Neural cell (in vitro differentiated cells): ENCODE measurements at places on chromosomes 5 and 9. TPM values are rescaled to one million over a fixed set of nuclear protein-coding genes. Genes with fewer than 3 reads are reported as not detected.

TRIM14 gene
- not detected in 2 replicates for polyA plus RNA-seq

GM2A gene
- 0.40 and 0.98 TPM in 2 replicates for polyA plus RNA-seq

IRX2 gene
- polyA plus RNA-seq: 0.16 and 0.95 TPM in 2 replicates

BTNL8 gene
- polyA plus RNA-seq: not detected in 2 replicates

CHSY3 gene
- 0.40 TPM in 1 of 2 replicates, not detected in the other for polyA plus RNA-seq

CTNND2 gene
- polyA plus RNA-seq: 67.0 and 67.6 TPM in 2 replicates
